ENCODE measurements at places on chromosomes 5 and 9.

GRCh38 chr9:105330201-105330600, 85.8 kb downstream of the SLC44A1 start:
- DNase-seq = no peak

DNA sequence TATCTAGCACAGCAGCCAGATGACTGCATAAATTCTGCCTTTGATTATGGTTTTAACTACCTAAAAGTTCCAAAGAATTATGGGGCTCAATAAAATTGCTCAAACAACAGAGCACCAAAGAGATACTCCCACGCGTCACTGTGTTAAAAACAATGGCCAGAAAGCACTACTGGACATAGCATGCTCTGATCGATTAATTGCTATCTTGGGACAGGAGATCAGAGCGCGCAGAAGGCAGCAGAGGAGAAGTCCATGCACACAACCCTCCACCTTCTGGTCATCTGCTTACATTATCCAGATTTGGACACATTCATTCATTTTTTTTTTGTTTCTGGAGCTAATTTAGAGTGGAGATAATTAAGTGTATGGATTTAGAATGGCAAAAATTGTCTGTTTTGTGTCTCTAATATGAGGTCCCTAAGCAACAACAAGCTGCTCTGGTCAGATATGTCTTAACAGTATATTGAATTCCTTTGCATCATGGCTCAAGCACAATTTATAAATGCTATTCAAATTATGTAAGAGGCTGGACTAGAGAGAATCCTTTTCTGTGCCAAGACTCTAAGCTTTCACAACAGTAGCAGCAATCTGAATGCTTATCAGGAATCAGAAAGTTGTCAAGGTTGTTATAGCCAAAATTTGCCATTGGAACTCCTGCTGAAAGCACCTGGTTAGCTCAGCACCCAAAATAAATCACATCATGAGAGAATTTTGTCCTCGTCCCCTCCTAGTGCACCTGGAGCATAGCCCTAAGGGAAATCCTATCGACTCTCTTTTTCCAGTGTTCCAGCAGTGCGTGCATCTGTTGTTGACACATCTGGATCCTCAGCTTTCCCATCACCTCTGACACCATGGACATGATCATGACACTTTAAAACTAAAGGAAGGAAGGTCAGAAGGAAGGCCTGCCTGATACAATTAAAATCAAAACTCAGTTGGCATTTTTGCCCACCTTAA, 98.6 kb upstream of the HMHB1 start:
- DNase-seq = no peak

DNA sequence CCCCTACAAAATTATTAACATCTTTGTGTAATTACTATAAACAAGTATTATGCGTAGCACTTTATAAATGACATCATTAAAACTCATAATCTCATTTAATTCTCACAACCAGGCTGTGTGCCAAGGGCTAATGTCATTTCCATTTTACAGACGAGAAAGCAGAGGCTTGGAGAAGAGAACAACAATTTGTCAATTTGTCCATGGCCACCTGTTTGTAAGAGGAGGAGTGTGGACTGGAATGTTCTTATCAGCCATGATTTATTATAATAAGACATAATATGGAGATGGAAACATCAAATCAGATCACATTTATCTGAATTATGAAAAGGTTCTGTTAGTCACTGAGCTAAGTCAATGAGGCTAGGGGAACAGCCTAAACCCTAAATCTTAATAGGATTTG, 97.0 kb downstream of the DROSHA start:
- no peak for DNase-seq

GRCh38 chr5:72692651-72693442, 123.6 kb upstream of the TNPO1 start:
- DNase-seq = no peak

GRCh38 chr9:134884492-134884891, 3.9 kb downstream of the FCN2 start:
- no peak for DNase-seq

DNA sequence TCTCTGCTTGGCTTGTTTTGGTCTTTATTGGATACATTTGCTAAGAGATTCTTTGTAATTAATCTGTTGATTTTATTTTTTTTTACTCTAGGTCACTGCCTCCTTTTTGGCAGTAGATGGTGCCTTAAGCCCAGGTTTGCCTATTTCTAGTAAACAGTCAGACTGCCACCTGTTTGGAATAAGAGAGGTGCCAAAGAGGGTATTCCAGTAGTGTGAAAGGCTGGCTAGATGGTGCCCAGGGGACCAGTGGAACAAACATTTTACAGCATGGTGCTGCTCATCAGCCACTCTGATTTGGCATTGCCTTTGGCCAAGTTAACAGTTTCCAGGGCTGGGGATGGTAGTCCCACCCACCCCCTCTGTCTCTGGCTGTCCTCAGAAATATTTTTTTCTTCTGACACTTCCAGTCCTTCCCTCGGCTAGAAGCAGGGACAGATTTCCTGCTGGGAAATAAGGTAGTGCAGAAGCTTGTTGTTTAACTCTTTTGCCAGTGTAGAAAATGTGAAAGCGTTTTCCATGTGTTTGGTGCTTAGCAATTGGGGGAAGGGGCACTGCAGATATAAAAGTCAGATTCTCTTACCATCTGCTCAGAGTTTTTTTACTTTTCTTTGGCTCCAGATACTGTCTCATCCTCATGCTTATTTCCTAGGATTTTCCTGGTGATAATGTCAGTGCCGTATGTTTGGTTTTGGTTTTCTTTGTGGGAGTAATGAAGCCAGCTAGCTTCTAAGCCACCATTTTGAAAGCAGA, 36.6 kb upstream of the FBXL7 start:
- no peak for DNase-seq

DNA sequence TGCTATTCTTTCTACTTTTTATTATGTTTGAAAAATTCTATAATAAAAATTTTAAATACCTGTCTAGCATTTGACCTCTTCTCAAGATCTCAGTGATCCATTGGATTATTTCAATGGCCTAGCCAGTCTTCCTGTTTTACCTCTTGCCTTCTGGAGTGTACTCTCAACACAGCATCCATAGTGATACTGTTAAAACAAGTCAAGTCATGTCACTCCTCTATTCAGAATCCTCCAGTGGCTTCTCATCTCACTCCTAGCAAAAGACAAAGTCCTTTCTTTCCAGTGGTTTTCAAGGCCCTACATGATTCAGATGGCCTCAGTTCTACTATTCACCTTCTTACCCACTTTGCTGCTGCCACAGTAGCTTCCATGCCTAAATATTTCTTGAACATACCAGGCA, 1.8 kb downstream of the MARVELD2 start:
- DNase-seq = no peak

DNA sequence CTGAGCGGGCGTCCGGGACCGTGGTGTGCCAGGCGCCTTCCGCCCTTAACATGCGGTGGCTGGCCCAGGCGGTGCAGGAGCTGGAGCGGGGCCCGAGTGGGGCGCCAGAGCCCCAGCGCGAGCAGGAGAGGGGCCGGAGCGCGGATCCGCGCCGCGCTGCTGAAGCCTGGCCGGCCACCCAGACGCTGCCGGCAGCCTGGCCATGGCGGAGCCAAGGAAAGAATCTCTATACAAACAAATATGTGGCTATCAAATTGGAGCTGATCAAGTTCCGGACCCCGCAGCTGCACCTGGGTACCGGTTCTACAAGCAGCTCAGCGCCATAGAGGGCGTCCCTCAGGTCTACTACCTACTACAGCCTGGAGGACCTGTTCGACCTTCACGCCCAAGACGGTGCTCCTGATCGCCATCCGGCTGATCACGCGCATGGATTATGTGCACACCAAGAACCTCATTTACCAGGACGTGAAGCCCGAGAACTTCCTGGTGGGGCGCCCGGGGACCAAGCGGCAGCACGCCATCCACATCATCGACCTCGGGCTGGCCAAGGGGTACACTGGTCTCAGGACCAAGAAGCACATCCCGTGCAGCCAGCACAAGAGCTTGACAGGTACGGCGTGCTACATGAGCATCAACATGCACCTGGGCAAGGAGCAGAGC, 55.8 kb downstream of the JAK2 start:
- no peak for DNase-seq

DNA sequence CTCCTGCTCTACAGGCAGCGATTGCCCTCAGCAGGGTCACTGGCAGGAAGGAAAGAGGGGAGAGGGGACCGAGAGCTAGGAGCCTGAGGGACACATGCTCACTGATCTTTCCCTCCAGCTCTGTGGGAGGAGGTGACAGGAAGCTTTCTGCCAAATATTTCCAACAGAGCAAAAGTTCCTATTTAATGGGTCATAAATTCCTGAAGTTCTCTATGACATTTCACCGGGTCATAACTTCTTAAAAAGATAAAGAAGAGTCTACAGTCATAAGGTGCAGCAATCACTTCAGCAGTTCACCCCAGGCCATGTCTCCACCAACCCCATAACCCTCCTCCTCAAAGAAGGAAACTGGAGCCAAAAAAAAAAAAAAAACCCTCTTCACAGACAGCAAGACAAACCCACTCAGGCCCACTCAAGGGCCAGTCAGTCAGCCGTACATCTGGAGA, 481.1 kb downstream of the NR2F1-AS1 start:
- no peak for DNase-seq

- DNase-seq = no peak
Observed at GRCh38 chr5:132226516-132227234, 978 bp downstream of the P4HA2 start.

- no peak for DNase-seq
Observed at GRCh38 chr5:65801352-65801783, 79.4 kb downstream of the NLN start.

- no peak for DNase-seq
Observed at GRCh38 chr5:156595132-156595787, 254.8 kb upstream of the PPP1R2B start.

- DNase-seq = no peak
Observed at GRCh38 chr9:18761742-18762300, 271.2 kb downstream of the SAXO1 start.

DNA sequence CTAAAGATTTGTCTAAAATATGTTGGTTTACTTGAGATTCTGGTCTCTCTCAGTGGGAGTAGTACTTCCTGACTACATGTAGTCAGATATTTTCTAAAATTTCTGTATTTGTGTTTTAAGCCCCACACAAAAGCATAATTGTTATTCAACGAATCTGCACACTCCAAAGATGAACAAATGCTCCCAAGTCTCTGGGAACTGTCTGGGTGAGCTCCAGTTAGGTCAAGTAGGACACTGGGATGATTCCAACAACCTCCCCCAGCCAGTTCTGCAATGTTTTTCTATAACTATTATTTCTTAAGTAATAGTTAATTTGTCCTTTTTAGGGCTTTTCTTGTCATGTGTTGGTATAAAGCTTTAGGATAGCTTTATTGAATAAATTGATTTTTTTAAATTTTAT, 174.6 kb downstream of the FAM174A start:
- DNase-seq = no peak

- DNase-seq = no peak
Observed at GRCh38 chr5:7837403-7837802, 13.5 kb downstream of the CFAP90 start.

- DNase-seq = no peak
Observed at GRCh38 chr5:83199126-83199525, 121.8 kb downstream of the XRCC4 start.

DNA sequence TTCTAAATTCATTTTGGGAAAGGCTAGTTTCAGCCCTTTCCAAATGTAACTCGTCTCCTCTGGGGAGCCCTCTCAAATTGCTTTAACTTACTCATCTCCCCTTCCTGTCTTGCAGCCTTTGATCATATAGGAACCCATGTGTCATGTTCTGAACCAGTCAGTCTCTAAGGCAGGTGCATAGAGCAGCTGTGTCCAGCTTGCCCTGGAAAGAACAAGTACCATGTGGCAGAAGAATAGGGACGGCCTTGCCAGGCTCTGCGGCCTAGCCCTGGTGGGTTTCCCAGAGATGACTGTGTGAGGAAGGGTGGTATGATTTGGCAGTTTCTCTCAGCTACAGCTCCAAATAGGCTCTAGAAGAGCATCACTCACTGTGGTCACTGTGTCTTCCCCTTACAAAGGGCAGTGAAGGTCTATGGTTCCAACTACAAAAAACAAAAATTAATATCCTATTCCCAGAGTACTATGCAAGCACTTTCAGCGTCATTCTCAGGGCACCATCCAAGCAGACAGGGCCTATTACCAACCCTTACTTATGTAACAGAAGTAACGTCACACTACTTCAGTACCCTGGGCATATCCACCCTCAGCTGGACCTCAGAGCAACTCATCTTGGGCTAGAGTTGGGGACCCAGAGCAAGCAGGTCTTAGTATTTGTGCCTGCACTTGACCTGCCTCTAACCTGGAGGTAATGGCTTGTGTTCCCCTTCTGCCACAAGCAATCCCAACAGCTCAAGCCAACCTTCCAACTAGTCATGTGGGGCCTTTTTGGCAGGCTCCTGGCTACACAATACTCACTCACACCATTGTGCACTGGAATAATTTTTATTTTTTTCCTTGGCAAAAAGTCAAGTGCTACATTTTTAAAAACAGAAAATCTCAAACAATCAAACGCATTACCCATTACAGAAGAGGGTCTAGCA, 37.2 kb upstream of the UBAP2 start:
- DNase-seq = no peak

GRCh38 chr9:25709941-25710340, 31.7 kb upstream of the TUSC1 start:
- DNase-seq = no peak

GRCh38 chr5:115578657-115579056, 23.6 kb downstream of the TICAM2 start:
- no peak for DNase-seq

DNA sequence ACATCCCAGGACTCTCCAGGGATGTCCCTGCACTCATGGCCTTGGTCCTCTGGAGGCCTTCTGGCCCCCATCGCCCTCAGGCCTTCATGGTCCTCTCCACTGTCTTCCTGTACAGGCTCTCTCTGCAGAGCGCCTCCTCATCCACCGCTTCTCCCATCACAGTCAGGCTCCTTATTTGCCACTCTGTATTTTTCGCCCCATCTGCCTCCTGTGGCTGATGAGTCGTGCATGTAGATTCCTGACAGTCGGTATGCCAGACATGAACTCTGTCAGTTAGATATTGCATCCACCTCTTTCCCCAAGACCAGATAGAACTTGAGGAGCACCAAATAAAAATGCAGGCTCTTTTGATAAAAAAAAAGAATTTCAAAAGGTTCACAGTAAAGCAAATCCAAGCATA, 362.8 kb downstream of the IRX1 start:
- DNase-seq = no peak

DNA sequence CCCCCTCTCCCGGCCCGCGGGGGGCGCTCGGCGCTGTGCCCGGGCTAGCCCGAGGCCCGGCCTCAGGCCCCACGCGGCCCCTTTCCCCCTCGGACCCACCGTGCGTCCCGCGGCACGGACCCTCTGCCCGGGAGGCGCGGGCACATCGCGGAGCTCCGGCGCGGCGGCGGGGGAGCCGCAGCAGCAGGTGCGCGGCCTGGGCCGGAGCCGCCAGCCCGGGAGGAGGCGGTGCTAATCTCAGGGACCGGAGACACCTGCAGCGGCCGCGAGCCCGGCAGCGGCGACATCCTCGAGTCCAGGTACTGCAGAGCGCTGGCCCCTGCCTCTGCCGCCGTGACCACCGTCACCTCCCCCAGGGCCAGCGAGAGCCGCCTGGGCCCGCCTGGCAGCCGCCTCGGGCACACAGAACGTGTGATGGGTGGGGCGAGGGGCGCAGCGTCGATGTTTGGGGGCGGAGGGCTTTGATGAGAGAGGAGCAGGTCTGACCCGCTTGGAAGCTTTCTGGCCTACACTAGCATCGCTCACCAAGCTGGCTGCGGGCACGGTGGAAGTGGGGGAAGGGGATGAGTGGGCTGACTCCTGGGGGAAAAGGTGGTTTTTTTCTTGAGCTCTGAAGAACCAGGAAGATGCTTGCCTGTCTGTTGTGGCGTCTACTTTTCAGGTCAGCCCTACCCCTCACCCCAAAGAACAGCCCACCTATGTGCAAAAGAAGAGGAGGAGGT, 524 bp downstream of the CYFIP2 start:
- DNase-seq = no peak
